ENCODE measurements at places on chromosomes 13 and 19.

GRCh38 chr13:42907745-42908144 is 84.3 kb downstream of the EPSTI1 start:
- H3K27ac ChIP-seq, result no peak overlapping the region
- H3K27me3 ChIP-seq, result no peaks in the 10 kb centered on the region
- no peaks in the 10 kb centered on the region for H3K4me1 ChIP-seq
- no peak overlapping the region for H3K4me3 ChIP-seq
- H3K36me3 ChIP-seq, result no peaks in the 10 kb centered on the region
- no peak for DNase-seq

DNA sequence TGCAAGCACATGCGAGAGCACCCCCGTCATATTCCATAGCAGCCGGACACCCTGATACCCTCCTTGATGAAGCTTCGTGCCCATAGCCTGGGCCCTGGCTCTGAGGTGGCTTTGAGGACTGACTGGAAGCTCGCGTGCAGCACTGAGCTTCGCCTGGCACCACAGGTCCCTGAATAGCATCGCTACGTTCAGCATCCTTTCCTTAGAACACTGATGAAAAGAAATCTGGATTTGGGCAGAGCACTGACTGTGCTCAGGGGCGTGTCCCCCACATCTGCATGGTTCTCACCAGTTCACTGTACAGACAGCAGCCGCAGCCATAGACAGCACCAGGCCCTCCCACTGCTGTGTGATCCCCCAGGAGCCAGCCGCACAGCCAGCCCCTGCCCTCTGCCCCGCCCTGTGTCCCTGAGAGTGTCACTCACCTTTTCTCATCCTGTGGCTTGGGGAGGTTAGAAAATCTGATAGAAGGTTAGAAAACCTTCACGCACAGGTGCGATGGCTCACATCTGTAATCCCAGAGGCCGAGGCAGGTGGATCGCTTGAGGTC is 49.3 kb upstream of the SPACA7 start:
- H3K27ac ChIP-seq, result no peak overlapping the region
- peaks cover 96% of the 10 kb centered on the region for H3K27me3 ChIP-seq
- no peaks in the 10 kb centered on the region for H3K36me3 ChIP-seq
- no peaks in the 10 kb centered on the region for H3K4me1 ChIP-seq
- no peak for DNase-seq

GRCh38 chr13:107864543-107865317 is 350.6 kb downstream of the LIG4 start:
- H3K36me3 ChIP-seq, result no peaks in the 10 kb centered on the region
- DNase-seq, result peak; percentile 43
- H3K4me1 ChIP-seq, result peaks cover 24% of the 10 kb centered on the region
- no peak overlapping the region for H3K4me3 ChIP-seq

GRCh38 chr19:47469719-47470118 is 2.0 kb downstream of the SLC8A2 start:
- DNase-seq, result no peak
- H3K4me1 ChIP-seq, result no peaks in the 10 kb centered on the region
- H3K27ac ChIP-seq, result no peak overlapping the region
- no peaks in the 10 kb centered on the region for H3K36me3 ChIP-seq

DNA sequence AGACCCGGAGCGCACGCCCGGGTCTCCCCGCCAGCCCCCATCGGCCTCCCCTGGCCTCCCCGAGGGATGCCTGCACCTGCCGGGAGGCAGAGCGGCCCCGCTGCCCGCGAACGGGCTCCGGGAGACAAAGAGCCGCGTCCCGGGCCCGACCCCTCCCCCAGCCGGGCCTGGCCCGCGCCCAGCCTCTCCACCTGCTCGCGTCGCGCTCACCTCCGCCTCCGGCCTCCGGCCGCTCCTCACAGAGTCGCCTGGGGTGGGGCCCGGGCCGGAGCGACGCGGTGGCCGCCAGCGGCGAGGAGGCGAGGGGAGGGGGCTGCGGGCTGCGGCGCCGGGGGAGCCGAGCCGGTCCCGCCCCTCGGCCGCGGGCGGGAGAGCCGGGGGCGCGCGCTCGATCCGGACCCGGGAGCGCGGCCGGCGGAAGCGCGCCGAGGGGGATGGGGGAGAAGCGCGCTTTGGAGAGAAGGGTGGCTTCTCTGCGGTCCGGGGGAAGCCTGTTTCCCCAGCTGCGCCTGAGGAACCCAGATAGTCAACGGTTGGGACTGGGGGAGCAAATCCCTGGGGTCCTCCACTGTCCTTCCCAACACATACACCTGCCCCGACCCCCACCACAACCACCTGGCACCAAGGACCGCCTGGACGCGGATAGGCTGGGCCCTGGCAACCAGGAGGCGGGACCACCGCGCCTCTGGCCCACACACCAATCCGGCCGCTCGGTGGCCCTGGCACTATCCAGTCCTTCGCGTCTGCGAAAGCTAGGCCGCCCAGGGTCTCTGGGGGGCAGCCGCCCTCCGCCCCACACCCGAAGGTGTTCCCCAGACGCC is at the start of gene PRR36:
Gene PRR36, minus strand, starts transcription at position 315 of the 821 bp plus-strand sequence. CDS start 701 bp downstream, outside the sequence.
- H3K4me1 ChIP-seq, result peaks cover 18% of the 10 kb centered on the region
- no peak for DNase-seq
- peaks cover 39% of the 10 kb centered on the region for H3K27me3 ChIP-seq
- H3K36me3 ChIP-seq, result no peaks in the 10 kb centered on the region

DNA sequence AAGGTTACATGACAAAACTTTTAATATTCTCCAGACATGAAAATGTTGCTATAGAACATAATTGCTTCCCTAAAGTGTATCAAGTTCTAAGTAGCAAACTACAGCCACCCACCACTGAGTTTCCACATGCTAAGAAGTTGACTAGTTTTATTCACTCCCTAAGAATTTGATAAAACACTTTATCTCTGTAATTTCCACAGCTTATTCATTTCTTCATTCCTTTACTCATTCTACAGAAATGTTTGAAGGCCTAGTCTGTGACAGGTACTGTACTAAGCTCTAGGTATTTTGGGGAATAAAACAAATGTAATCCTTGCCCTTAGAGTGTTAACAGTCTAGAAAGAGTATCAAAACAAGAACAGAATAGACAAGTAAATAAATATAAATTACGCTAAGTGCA is 101.8 kb upstream of the DIAPH3 start:
- no peak for DNase-seq
- H3K4me1 ChIP-seq, result no peaks in the 10 kb centered on the region

- H3K27me3 ChIP-seq, result no peaks in the 10 kb centered on the region
- no peak for DNase-seq
- H3K4me1 ChIP-seq, result peaks cover 44% of the 10 kb centered on the region
- H3K4me3 ChIP-seq, result no peak overlapping the region
- peaks cover 89% of the 10 kb centered on the region for H3K36me3 ChIP-seq
- H3K27ac ChIP-seq, result peak overlapping the region; percentile 74
These were observed 72.1 kb downstream of the SLC7A1 start for GRCh38 chr13:29523199-29523961.

GRCh38 chr13:113785051-113786010 is 26.3 kb downstream of the TMEM255B start:
- no peak overlapping the region for H3K4me3 ChIP-seq
- peaks cover 19% of the 10 kb centered on the region for H3K4me1 ChIP-seq
- H3K27ac ChIP-seq, result no peak overlapping the region
- H3K36me3 ChIP-seq, result no peaks in the 10 kb centered on the region
- peak; percentile 90 for DNase-seq

DNA sequence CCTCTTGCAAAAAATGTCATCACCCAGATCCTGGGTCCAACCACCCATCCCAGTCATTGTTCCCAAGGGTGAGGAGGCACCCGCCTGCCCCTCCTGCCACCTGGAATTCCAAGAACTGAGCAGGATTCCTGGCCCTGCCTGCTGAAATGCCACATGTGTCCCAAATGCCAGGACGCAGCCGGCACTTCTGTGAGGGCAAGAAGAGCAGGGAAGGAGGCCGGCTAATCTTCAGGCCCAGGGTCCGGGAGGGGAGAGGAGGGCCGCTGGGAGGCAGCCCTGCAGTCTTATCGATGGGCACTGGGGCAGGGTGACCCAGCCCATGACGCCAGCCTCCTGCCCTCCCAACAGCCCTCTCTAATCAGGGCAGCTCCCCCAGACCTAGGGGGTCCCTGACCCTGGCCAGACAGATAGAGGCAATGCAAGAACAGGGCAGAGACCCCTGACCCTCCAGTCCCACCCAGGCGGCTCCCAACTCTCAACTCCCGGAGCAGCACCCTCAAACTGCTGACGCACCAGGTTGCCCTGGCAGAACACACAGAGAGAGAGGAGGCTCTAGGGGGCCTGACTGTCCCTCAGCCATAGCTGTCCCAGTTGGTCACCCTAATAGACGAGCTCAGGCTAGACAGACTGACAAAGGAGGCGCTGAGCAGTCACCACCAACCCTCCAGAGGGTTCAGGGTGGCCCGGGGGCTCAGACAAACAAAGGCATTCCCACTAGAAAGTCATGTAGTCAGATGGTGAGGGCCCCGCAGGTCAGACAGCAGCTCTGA is 1.5 kb downstream of the MFSD12 start:
- no peak overlapping the region for H3K27ac ChIP-seq
- H3K4me3 ChIP-seq, result peak overlapping the region; percentile 98
- no peaks in the 10 kb centered on the region for H3K27me3 ChIP-seq
- peaks cover 46% of the 10 kb centered on the region for H3K36me3 ChIP-seq

- H3K4me1 ChIP-seq, result no peaks in the 10 kb centered on the region
- no peak for DNase-seq
- H3K4me3 ChIP-seq, result no peak overlapping the region
- no peaks in the 10 kb centered on the region for H3K27me3 ChIP-seq
- H3K27ac ChIP-seq, result no peak overlapping the region
These were observed 1579.6 kb upstream of the SLC10A2 start for GRCh38 chr13:104645786-104646185.

- no peak overlapping the region for H3K27ac ChIP-seq
- no peaks in the 10 kb centered on the region for H3K36me3 ChIP-seq
These were observed 267.9 kb upstream of the TSHZ3 start for GRCh38 chr19:31617010-31617585.

DNA sequence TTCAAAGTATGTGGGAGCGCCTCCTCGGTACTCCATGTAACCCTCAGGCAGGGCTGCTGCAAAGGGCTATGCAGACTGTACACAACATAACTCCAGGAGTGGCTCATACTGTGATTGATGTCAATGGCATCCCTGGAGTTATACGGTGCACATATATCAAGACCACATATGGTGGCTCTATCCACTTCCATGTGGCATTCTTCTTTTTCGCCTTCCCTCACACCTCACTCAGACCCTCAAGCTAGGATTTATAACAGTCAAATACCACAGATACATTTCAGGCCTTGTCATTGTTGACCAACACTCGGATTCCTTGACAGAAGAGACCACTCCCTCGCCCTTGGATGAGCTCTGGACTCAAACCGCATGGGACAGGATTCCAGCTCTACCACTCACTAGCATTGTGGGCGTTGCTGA is 11.3 kb upstream of the UBL3 start:
- no peak overlapping the region for H3K4me3 ChIP-seq
- peaks cover 30% of the 10 kb centered on the region for H3K4me1 ChIP-seq
- H3K27ac ChIP-seq, result peak overlapping the region; percentile 95
- no peaks in the 10 kb centered on the region for H3K27me3 ChIP-seq
- H3K36me3 ChIP-seq, result no peaks in the 10 kb centered on the region
- DNase-seq, result peak; percentile 90

GRCh38 chr19:31329819-31330218 is 19.4 kb downstream of the TSHZ3 start:
- peaks cover 65% of the 10 kb centered on the region for H3K4me1 ChIP-seq
- no peak overlapping the region for H3K27ac ChIP-seq
- no peak for DNase-seq
- no peak overlapping the region for H3K4me3 ChIP-seq

- no peaks in the 10 kb centered on the region for H3K27me3 ChIP-seq
- H3K4me3 ChIP-seq, result no peak overlapping the region
- no peaks in the 10 kb centered on the region for H3K4me1 ChIP-seq
- peaks cover 100% of the 10 kb centered on the region for H3K36me3 ChIP-seq
- DNase-seq, result no peak
- no peak overlapping the region for H3K27ac ChIP-seq
These were observed 19.5 kb downstream of the LDLR start for GRCh38 chr19:11108746-11109145.

All from SJSA1 (cell line).